ENCODE measurements at places on chromosomes 2 and 18.

- DNase-seq = no peak
These were observed 121.3 kb upstream of the CD226 start for GRCh38 chr18:70068981-70069380.

DNA sequence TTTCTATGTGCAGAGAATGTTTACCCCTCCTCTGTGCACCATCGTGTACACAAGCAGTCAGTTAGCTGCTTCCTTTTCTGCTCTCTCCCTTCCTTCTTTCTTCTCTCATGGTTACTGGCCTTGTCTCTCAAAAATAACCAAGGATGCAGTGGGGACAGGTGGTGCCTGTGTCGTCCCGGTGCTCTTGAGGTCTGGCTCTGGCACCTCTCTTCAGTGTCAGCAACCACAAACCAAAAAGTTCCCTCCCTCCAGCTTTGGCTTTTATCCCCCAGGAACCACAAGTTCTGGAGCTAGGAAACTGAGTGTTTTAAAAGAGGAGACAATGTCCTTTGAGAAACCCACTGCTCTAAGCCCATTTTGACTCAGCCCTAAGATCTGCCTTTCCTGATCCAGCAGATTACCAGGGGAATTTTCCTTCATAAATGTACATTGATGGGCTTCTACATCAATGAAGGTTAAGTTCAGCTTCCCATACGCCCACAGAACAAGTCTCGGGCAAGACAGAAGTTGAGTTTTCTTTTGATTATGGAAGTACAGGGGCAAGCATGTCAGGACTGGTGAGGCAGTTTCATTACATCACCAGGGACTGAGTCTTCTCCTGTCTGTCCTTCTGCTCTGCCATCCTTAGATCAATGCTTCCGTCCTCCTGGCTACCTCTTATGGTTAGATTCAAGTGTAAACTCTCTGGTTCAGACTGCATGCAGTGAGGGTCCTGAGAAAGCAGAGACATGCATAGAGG, 232.2 kb downstream of the SETBP1 start:
- DNase-seq = no peak

GRCh38 chr2:144213797-144214196, 306.1 kb downstream of the ZEB2 start:
- DNase-seq = no peak

- DNase-seq = no peak
These were observed 344.4 kb upstream of the SALL3 start for GRCh38 chr18:78635093-78635800.

GRCh38 chr18:13235421-13235831, 16.9 kb downstream of the LDLRAD4 start:
- no peak for DNase-seq

GRCh38 chr2:110678457-110679336, 834 bp upstream of the BUB1 start:
- DNase-seq = no peak

DNA sequence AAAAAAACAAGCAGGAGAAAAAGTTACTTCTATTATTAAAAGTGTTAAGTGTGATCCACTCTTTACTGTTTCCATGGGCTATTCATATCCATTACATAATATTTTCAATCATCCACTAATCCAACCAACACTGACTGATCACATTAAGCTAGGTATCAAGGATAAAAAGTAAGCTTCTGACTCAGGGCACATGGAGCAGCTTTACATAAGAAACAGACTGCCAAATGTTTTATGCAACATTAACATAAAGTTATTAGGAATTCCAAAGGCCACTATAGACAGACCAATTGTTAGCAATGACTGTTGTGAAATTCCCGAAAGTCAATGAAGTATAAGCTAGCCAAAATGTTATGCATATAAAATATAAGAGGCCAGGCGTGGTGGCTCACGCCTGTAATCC, 277.6 kb downstream of the ZEB2 start:
- no peak for DNase-seq

DNA sequence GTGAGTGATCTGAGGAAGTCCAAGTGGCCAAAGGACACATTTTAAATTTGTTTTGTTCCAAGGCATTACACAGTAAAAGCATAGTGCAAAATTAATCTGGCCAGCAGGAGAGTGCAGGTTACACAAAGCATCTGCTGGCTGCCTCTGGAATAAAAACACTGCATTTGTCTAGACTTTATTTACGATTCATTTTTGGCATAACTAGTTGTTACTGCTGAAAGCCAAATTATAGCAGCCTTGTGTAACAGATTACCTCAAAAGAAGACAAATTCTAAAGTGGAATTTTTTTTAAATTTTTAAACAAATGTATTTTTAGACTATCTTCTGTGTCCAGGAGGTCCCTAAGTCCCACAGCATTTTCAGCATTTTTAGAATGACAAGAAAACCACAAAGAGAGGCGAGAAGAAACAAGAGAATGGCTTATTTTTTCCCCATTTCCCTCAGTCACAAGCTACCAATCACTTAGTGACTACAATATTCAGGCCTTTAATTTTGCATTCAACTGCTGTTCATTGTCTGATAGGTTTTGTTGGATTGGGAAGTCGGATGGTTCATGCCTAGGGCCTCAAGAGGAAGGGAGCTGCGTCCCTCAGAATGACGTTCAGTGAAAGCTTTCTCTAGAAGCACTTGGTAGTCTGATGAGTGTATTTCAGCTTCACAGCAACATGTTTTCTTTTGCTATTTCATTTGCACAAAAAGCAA, 46.0 kb downstream of the TMEFF2 start:
- DNase-seq = no peak

GRCh38 chr2:120538691-120539423, 192.9 kb downstream of the INHBB start:
- DNase-seq = no peak

- DNase-seq = no peak
These were observed 161.5 kb downstream of the ZNF521 start for GRCh38 chr18:25190472-25190871.

GRCh38 chr2:88680266-88680902, 11.1 kb upstream of the RPIA start:
- no peak for DNase-seq

GRCh38 chr2:54545702-54546450, 89.7 kb downstream of the SPTBN1 start:
- no peak for DNase-seq

GRCh38 chr2:27211241-27211942, 449 bp upstream of the ATRAID start:
- no peak for DNase-seq

GRCh38 chr18:76263046-76264005, 231.7 kb downstream of the ZNF516 start:
- no peak for DNase-seq

GRCh38 chr2:48343571-48344440, 186.1 kb upstream of the STON1 start:
- DNase-seq = no peak

DNA sequence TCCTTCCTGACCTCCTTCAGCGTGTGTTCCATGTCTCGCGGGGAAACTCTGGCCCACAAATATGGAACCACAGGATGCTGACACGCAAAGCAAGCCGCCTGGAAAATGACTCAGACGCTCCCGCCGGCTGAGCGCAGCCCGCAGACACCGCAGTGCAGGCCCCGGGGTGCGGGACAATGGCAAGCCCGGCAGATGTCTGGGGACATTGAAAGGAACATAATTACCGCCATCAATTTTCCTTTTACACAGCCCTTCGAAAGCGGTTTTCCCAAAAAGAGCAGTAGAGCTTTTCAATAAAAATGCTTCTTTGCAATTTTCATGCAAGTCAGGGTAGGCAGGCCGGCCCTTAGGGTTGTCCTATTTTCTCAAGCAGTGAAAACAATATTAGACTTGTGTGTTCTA, 159.2 kb upstream of the SH3BP4 start:
- no peak for DNase-seq

- no peak for DNase-seq
These were observed 147.0 kb upstream of the ID2 start for GRCh38 chr2:8534729-8535468.

- no peak for DNase-seq
These were observed 22.3 kb downstream of the GPR35 start for GRCh38 chr2:240647503-240648154.

- DNase-seq = no peak
These were observed 137.5 kb downstream of the SH3RF3 start for GRCh38 chr2:109266496-109266895.

- DNase-seq = no peak
These were observed 281.5 kb downstream of the EN1 start for GRCh38 chr2:118565786-118566540.

DNA sequence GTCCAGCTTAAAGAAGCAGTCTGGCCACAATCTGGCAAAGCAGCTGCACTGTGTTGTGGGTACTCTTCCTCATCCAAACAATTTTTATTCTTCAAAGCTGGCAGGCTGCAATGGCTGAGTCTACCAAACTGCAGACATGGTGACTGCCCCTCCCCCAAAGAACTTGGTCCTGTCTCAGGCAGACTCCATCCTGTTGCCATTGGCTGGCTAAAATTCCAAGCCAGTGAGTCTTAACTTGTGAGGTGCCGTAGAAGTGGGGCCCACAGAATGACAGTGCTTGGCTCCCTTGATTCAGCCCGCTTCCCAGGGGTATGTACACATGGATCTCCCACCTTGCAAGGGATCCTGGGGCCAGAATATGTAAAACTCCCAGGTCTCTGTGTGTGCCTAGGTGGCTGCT, 14.5 kb upstream of the NXPH2 start:
- no peak for DNase-seq

- no peak for DNase-seq
These were observed 403.1 kb upstream of the TRIB2 start for GRCh38 chr2:12313445-12314126.

- DNase-seq = no peak
These were observed 46.3 kb downstream of the ITSN2 start for GRCh38 chr2:24313744-24314632.

Measured in activated T-helper 1 cell treated with anti-CD3 and anti-CD28 coated beads, Interleukin-2, amount 50 U/mL, for 16 hours (primary cell).